Vagina (tissue), 2 donors: ENCODE measurements at places on chromosomes 2 and 18.

DNA sequence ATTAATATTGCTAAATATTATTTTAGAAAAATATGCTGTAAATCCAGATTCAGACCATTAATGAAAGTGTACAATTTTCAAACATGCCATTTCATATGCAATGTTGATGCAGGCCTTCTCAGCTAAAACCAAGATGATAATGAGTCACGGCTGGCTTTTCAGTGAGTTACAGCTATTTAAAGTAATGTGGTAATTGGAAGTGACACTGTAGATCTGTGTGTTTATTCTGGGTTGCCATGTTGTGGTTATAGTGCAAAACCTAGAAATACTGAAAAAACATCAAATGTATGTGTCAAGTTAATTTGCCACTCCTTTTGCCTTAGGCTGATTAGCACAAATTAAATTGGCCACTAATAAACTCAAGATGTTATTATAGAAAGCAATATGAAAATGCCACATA, 506.6 kb downstream of the ERBB4 start:
- H3K27me3 ChIP-seq: no peaks in the 10 kb centered on the region
- DNase-seq: no peak
- no peak overlapping the region for H3K27ac ChIP-seq
- H3K36me3 ChIP-seq: no peaks in the 10 kb centered on the region
- H3K4me3 ChIP-seq: no peak overlapping the region

DNA sequence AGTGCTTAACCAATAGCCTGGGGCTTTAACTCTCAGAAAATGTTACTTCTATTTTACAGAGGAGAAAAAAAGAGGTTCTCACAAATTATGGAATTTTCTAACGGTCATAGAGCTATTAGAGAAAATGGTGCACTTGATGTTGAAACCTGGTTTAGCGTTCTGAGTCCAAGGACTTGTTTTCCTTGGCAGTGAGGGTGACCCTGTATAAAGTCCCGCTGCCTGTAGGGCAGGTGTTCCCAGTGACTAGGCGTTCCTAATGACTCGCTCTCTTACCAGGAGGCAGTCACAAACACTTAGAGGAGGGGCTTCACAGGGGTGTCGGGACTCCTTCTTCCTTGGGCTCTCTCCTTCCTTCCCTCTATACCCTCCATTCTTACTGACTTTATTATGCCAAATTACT, 175.8 kb downstream of the ACTR3 start:
- no peaks in the 10 kb centered on the region for H3K4me1 ChIP-seq
- H3K36me3 ChIP-seq: no peaks in the 10 kb centered on the region
- H3K4me3 ChIP-seq: no peak overlapping the region
- no peaks in the 10 kb centered on the region for H3K27me3 ChIP-seq
- DNase-seq: no peak
- H3K27ac ChIP-seq: no peak overlapping the region

DNA sequence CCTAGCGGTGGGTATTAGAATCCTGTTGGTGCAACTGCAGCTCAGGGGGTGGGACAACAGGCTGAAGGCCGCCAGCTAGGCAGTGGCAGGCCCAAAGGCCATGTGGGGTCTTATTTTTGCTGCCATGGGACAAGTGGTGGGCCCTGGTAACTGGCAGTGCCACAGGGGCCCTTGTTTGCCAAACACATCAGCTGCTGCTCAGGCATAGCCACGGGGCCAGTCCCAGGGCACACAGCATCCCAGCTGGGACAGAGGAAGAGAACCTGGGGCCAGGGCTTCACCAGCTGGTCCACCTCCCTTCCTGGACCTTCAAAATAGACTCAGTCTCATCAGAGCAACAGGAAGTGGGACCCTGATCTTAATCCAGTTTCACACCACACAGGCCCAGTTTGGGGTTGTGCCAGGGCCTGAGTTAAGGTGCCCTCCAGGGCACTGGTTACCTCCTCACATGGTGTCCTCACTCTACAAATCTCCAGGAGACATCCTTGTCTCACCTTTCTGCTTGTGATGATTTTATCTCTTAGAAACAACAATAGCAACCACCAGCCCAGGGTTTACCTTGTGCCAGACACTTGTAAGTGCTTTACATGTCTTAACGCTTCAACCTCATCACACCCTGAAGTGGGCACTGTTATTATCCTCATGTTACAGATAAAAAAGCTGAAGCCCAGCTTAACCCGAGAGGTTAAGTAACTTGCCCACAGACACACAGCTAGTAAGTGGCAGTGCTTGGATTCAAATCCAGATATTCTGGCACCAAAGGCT, 98.5 kb downstream of the GYPC start:
- H3K36me3 ChIP-seq: no peaks in the 10 kb centered on the region
- DNase-seq: peak; percentile 76
- H3K27ac ChIP-seq: no peak overlapping the region
- no peak overlapping the region for H3K4me3 ChIP-seq

- H3K27me3 ChIP-seq: no peaks in the 10 kb centered on the region
- no peak overlapping the region for H3K27ac ChIP-seq
- no peak for DNase-seq
- no peak overlapping the region for H3K4me3 ChIP-seq
- no peaks in the 10 kb centered on the region for H3K36me3 ChIP-seq
Observed at GRCh38 chr2:118527571-118527970, 319.9 kb downstream of the EN1 start.
